Nephron progenitor cell (in vitro differentiated cells): ENCODE measurements at places on chromosomes 4 and X.

GRCh38 chr4:55794053-55794452, 25.5 kb upstream of the EXOC1L start:
- no peaks in the 10 kb centered on the region for H3K27me3 ChIP-seq
- H3K36me3 ChIP-seq = no peaks in the 10 kb centered on the region
- no peak for DNase-seq
- H3K4me3 ChIP-seq = no peak overlapping the region
- peaks cover 7% of the 10 kb centered on the region for H3K4me1 ChIP-seq

- no peak overlapping the region for H3K4me3 ChIP-seq
- H3K4me1 ChIP-seq = peaks cover 50% of the 10 kb centered on the region
- no peak for DNase-seq
- H3K36me3 ChIP-seq = peaks cover 44% of the 10 kb centered on the region
- no peaks in the 10 kb centered on the region for H3K27me3 ChIP-seq
- H3K27ac ChIP-seq = no peak overlapping the region
These were observed 8.0 kb downstream of the SLIT2 start for GRCh38 chr4:20259707-20260106.

DNA sequence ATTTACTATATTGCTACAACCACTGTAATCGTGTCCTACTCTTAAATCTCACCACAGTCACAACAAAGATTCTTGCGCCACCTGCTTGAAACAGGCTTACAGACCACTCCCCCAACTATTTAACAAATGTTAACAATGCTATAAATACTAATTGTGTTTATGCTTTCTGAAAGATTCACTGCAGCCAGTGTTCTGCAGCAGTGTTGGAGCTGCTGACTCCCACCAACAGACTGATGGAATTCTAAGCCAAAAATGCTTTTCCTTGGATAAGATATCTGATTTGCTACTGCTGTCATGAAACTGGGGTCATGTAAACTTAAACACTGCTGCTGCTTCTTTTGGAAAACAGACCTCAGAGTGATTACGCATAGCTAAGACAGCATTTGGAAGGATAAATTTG, 244.2 kb upstream of the MAB21L2 start:
- H3K4me3 ChIP-seq = no peak overlapping the region
- no peak for DNase-seq
- no peak overlapping the region for H3K27ac ChIP-seq
- peaks cover 11% of the 10 kb centered on the region for H3K4me1 ChIP-seq
- H3K27me3 ChIP-seq = no peaks in the 10 kb centered on the region

GRCh38 chrX:34300871-34301270, 168.8 kb upstream of the FAM47A start:
- H3K27me3 ChIP-seq = peaks cover 3% of the 10 kb centered on the region
- no peaks in the 10 kb centered on the region for H3K36me3 ChIP-seq
- no peak overlapping the region for H3K27ac ChIP-seq
- peak; percentile 53 for DNase-seq
- H3K4me3 ChIP-seq = no peak overlapping the region
- peaks cover 21% of the 10 kb centered on the region for H3K4me1 ChIP-seq

GRCh38 chr4:153731239-153731638, 28.6 kb downstream of the RNF175 start:
- peaks cover 8% of the 10 kb centered on the region for H3K4me1 ChIP-seq
- no peak overlapping the region for H3K4me3 ChIP-seq
- no peak for DNase-seq
- H3K27ac ChIP-seq = peak overlapping the region; percentile 70
- H3K27me3 ChIP-seq = no peaks in the 10 kb centered on the region

- H3K4me3 ChIP-seq = no peak overlapping the region
- H3K4me1 ChIP-seq = peaks cover 60% of the 10 kb centered on the region
- DNase-seq = no peak
- H3K36me3 ChIP-seq = no peaks in the 10 kb centered on the region
- H3K27ac ChIP-seq = no peak overlapping the region
- peaks cover 19% of the 10 kb centered on the region for H3K27me3 ChIP-seq
These were observed 4.7 kb downstream of the RIPPLY1 start for GRCh38 chrX:106898462-106898861.

DNA sequence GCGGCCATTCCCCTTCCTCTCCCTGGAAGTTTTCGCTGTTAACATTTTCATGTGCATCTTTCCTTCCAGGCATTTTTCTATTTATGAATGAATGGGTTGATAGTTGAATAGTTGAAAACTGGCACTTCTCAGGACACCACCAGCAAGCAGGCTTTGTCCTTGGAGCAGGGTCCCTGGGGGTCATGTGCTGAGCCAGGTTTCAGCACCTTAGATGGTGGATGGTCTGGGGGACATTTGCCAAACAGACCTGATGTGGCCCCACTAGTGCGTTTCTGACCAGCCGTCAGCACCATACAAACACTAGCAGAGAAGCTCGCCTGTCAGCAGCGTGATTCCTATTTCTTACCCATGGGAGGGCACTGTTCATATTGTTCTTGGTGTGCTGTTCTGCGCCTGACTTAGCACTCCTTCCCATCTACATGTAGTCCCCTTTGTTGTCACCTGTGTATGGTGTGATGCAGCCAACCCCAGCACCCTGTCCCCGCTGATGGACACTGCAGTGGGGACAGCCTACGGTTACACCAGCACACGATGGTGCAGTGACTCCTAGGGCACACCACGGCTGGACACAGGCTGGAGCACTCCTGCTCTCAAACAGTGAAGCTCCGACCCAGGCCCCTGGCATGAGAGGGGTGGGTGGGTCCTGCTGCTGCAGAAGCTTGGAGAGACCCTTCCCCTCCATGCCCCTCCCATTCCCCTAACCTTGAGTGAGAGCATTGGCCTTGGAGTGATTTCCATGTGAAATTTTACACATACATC, 27.2 kb upstream of the WFS1 start:
- no peak overlapping the region for H3K27ac ChIP-seq
- DNase-seq = no peak
- no peak overlapping the region for H3K4me3 ChIP-seq
- H3K36me3 ChIP-seq = no peaks in the 10 kb centered on the region
- peaks cover 32% of the 10 kb centered on the region for H3K27me3 ChIP-seq
- H3K4me1 ChIP-seq = no peaks in the 10 kb centered on the region

GRCh38 chr4:108556588-108557200, 63.7 kb upstream of the RPL34 start:
- H3K4me1 ChIP-seq = peaks cover 21% of the 10 kb centered on the region
- DNase-seq = no peak
- H3K27ac ChIP-seq = no peak overlapping the region
- H3K27me3 ChIP-seq = peaks cover 4% of the 10 kb centered on the region
- H3K36me3 ChIP-seq = peaks cover 4% of the 10 kb centered on the region

DNA sequence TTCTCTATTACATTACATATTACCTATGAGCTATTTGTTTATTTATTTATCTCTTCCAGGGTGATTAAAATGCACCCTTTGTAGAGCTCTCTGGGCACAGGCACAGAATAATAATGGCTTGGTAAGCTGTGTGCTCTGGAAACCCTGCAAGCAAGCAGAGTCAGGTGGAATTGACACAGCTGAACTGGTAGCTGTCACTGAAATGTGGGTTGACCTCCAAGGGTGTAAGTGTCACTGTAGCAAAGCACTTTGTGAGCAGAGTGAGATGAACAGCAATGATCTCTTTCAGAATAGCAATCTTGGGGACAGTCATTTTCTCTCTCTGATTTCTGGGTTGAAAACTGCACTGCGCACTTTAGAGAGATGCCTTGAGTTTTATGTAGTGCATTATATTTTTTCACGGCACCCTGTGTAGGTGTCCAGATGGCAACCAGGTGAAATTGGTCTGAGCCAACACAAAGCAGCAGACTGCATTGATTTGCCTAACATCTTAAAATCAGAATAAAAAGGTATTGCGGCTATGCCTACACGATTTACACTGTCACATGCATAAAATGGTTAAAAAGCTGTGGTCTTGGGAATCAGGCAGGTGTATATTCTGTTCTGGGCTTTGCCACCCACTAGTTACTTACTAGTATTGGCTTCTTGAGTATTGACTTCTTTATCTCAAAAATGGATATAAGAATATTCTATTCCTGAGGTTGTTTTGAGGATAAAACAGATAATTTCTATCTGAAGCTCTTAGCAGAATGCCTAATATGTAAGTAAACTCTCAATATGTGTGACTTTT, 450.3 kb downstream of the RAPGEF2 start:
- H3K36me3 ChIP-seq = no peaks in the 10 kb centered on the region
- DNase-seq = no peak
- H3K4me3 ChIP-seq = no peak overlapping the region

GRCh38 chr4:155964016-155964891, 10.6 kb upstream of the CTSO start:
- peaks cover 3% of the 10 kb centered on the region for H3K27me3 ChIP-seq
- H3K4me3 ChIP-seq = no peak overlapping the region
- peaks cover 8% of the 10 kb centered on the region for H3K4me1 ChIP-seq
